ENCODE measurements at places on chromosomes 6 and 20.
A peak's percentile ranks its signal among the peaks of the same experiment; 100 is the strongest.

DNA sequence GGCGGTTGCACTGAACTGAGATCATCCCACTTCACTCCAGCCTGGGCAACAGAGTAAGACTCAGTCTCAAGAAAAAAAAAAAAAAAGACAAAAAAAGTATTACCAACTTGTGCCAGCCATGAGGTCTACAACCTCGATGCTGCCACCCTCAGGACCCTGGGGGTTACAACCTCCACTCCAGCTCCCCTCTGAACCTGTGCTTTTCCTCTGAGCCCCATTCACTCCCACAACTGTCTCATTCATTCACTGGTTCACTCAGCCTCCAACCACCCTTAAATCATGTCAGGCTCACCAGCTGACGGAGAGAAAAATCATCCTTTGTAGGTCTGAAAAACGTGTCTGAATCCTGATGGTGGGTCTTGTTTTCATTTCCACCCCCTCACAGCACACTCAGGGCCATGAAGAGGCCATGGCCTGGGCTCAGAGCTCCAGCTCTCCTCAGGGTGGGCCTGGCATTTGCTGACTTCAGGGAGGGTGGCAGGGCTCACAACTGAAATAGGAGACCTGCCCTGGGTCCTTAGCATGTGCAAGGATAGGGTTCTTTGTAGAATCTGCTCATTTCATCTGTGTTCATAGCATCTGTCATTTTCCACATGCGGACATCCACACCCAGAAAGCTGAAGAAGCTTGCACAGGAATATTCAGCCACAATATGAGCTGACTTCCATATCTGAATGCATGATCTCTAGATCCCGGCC, 1.9 kb upstream of the ULBP1 start:
- peak; percentile 64 for DNase-seq

GRCh38 chr6:101462576-101462975, 69.1 kb downstream of the GRIK2 start:
- no peak for DNase-seq

DNA sequence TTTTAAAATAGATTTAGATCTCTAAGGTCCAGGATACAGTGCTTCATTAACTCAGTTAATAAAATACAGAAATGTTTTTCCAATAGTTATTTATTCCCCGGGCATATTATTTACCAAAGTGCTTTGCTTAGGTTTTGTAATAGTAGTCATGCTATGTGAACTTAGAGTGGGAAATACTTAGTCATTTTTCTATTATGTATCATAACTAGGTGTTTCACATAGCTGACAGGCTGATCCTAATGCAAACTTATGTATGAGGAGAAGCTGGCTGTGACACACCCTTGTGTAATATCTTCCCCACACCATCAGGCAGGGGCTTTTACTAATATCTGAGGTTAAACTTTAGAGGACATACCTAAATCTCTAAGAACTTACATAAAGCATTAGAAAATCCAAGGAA, 277.7 kb upstream of the RIMS1 start:
- no peak for DNase-seq

GRCh38 chr6:109295109-109295773, 87.0 kb downstream of the CD164 start:
- DNase-seq = no peak

DNA sequence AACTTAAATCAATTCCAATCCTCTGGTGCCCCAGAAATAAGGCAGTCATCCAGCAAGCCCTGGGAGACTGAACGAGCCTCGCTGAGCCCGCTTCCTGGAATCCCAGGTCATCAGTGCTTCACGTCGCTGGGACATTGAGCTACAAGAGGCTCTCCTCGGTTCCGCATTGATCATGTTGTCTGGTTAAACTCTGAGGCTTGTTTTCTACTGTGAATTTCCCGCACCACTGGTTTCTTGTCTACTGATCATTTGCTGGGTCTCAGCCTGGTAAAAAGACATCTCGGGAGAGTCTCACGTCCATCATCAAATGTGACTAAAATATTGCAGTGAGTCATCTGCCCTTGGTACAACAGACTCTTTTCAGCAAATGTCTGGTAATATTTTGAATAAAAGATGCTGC, 569.2 kb downstream of the QKI start:
- no peak for DNase-seq

GRCh38 chr6:71419217-71420094, 130.8 kb downstream of the OGFRL1 start:
- no peak for DNase-seq

GRCh38 chr20:54004445-54004844, 65.9 kb downstream of the BCAS1 start:
- no peak for DNase-seq

GRCh38 chr6:31042806-31043205, 32.5 kb downstream of the MUC22 start:
- DNase-seq = peak; percentile 72

DNA sequence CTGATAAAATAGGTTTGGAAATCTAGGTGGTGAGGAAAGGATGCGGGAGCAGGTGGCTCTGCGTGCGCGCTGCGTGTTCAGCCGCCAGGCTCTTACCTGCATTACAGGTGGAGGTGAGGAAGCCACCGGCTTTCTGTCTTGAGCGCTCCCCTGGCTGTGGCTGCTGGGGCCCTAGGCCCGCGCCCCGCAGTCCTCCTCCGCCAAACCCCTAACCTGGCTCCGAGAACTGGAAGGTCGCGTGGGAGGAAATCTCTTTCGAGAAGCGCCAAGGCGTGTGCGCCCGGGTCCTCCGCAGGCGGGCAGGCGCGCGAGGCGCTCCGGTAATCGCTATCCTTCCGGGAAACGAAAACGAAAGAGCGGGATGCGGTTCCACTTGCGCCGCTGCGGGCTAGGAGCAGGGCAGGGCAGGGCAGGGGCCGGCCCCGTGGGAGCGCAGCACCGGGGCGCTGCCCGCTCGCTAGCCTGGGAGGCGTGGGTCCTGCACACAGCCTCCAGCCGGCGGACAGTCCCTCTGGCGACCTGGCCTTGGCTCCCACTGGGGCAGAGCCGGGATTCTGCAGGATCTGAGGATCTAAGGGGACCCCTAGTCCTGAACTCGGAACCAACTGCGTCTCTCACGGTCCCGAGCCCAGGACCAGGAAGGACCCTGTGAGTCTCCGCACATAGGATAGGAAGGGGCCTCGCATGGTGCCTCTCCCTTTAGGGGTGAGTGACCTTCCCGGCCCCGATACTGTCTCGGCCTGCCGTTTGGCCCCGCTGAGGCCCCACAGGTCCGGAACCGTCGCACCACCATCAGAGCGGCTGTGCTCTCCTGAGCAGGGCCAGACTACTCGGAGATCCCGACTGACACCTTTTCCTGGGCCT, at the start of gene ETV7:
TSS of gene ETV7 (minus strand) at position 230 of the 864 bp plus-strand sequence. CDS start at position 102, 128 bp downstream.
- DNase-seq = peak; percentile 50

- DNase-seq = no peak
Observed at GRCh38 chr6:136173519-136174507, 76.3 kb downstream of the MTFR2 start.

DNA sequence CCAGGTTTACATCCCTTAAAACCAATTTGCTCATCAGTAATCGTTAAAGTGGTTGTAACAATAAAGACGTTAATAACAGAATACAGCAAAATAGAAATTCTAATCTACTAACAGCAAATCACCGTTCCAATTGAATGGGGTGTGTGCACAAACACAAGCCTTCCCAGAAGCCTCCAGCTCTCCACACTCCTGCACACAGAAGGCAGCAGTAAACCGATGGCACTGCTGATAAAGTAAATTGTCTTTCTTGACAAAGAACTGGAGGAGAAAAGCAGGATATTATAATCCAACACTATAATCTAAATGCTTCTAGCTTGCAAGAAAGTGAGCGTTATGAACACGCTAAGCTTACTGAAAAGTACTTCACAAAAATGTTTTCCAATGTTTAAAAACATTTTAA, 7.0 kb downstream of the ZNF217 start:
- no peak for DNase-seq

DNA sequence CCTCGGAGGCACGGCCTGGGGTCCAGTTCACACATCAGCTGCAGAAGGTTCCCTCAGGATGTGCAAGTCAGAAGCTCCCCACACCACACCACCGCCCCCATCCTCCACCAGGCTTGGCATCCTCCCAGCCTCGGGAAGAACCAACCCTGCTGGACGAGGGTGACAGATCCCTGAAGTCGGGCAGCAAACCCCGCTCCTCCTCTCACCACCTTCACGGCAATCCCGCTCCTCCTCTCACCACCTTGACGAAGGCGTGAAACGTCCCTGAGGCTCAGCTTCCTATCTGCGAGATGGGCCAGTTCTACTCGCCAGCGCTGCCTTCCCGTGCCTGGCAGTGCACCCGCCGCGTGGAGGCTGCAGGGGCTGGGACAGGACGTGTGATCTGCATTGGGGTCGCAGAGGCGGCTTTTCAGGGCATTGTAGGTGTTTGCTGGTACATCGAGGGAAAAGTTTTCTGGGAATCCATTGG, 327.0 kb downstream of the TAF4 start:
- no peak for DNase-seq

DNA sequence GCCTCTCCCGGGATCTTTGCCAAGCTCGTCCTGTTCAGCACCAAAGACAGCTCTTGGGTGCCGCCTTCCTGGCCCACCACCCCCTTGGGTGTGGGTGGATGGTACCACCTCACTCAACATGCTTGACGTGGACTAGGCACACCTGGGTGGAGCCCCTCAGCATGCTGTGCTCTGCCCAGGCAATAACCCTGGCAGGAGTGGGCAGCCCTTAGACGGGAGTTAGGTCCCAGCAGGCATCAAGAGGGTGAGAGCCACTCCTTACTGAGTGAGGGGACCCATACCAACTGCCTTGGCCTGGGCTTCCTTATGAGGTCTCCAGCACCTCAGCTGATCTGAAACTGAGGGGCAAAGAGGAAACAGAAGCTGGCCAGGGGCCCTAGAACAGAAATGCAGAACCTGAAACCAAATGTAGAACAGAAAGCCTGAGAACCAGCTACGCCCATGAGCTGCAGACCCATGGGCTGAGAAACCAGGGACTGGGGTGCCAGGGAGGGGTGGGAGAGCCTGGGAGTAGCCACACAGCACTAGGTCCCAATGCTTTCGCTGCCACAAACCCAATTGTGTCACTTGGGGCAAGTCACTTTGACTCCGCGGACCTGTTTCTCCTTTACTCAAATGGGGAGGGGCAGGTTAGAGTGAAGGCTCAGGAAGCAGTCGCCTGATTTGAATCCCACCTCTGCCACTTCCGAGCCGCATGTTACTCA, 2.0 kb downstream of the FGD2 start:
- DNase-seq = no peak

DNA sequence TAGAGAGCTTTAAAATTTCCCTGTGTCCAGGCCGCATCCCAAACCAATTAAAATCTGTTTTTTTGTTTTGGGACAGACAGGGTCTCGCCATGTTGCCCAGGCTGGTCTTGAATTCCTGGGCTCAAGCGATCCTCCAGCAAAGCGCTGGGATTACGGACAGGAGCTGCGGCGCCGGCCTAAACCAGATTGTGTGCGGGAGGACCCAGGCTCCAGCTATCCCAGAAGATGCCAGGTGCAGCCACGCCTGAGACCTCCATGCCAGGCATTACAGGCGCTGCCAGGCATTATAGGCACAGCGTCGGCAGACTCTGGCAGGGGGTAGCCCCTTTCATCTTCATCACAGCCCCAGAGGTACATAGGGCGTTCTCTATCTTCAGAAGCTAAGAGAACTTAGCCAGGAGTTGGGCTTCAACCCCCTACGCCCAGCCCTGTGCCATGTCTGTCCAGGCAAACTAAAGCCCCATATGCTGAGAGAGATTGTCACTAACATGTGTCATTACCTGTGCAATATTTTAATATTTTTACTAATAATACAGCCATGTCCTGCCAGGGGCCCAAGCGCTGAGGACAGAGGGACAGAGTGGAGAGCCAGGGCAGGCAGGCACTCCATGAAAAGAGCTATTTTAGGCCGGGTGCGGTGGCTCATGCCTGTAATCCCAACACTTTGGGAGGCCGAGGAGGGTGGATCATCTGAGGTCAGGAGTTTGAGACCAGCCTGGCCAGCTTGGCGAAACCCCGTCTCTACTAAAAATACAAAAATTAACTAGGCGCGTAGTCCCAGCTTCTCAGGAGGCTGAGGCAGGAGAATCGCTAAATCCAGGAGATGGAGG, 9.8 kb upstream of the GRM4 start:
- peak; percentile 1 for DNase-seq

DNA sequence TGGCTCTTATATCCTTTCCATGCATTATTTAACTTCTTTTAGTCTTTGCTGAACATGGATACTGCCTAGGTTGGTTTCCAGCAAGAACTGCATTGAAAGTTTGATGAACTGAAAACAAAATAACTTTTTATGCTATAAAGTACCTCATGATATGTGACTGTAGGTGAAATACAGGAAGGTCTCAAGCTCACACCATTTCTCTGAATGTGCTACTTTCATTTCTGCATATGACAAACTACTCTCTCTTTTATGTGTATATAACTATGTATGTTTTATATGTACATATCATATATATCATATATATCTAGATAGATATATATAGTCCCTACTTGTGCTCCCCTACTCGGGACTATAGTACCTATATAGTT, 65.9 kb downstream of the AIG1 start:
- DNase-seq = no peak

GRCh38 chr6:12814015-12814414, 97.4 kb downstream of the PHACTR1 start:
- DNase-seq = no peak

- DNase-seq = no peak
Observed at GRCh38 chr20:37510226-37510625, 10.8 kb upstream of the NNAT start.

GRCh38 chr6:38077488-38078030, 258.0 kb downstream of the ZFAND3 start:
- DNase-seq = no peak

DNA sequence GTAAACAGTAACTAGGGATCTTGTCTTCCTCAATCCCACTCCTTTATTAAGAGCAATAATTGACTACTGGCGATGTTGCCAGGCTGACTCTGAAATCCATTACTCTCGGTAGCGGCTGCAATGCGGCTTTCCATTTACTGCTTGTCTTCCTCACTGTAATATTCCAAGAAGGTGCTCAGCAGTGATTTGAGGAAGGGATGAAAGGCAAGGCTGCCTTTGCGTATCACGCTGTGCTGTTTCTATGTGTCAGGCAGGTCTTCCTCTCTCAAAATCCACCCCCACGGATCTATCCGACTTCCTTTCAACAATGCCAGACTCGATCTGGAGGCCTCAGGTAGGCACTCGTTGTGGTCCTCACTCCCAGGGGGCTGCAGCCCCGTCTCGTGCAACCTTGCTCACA, 261.4 kb upstream of the CDH4 start:
- DNase-seq = no peak

DNA sequence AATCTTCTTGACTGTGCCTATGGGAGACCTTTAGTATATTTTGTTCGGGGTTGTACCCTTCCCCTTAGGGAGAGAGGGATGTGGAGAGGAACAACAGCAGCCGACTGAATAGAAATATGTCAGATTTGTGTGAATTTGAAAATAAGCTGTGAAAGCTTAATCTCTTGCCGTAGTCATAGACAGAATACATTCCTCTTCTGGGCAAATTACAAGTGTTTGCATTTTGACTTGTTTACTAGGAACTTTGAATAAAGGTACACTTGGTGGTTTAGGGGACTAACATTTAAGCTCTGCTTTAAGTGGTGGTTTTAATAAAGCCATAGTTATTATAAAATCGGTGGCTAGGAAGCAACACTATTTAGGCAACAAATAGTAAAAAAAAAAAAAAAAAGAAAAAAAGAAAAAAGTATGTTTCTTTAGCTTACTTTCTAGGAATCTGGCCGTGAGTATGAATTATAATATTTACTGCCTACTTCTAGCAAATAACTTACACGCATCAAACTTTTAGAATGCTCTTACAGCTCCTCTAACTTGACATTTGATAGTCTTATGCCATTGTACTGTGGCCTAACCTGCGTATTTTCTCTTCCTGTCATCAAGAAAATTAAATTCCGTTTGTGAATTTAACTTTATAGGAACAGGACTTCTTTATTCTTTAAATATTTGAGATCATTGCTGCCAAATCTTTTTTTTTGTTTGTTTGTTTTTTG, 65.1 kb downstream of the ZBTB2 start:
- no peak for DNase-seq

Data from WTC11 (cell line).